Foreskin fibroblast (primary cell): ENCODE measurements at places on chromosomes 5 and 9.
A peak's percentile ranks its signal among the peaks of the same experiment; 100 is the strongest.

GRCh38 chr9:93669116-93669957, 93.0 kb downstream of the PHF2 start:
- DNase-seq = no peak

- DNase-seq = peak; percentile 28
Measured at GRCh38 chr9:108813951-108814601, 41.7 kb downstream of the ACTL7B start.

- DNase-seq = no peak
Measured at GRCh38 chr9:127904561-127905003, 5.2 kb upstream of the ST6GALNAC6 start.

GRCh38 chr9:120625222-120625621, 45.3 kb upstream of the CDK5RAP2 start:
- DNase-seq = no peak

GRCh38 chr9:98333703-98334582, 78.5 kb upstream of the TBC1D2 start:
- peak; percentile 82 for DNase-seq

DNA sequence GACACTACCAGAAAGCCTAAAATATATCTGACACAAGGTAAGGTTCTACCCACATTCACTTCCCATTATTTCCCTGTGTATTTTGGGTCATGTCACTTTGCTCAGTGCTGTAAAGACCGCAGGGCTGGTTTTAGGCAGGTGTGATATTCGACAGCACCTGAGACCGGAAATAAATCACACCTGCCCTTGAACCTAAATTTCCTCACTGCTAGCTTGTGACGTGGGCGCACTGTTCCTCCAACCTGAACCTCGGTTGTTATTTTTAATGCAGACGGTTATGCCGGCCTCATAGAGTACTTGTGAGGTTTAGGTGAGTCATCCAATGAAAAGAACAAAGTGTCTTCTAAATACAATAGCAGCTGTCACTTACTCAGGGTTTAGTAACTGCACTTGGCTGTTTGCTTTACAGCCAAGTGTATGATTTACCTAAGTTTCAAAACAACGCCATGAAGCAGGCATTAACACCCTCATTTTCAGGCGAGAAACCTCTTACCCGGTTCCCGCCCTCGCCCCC, 20.7 kb upstream of the ZNF782 start:
- peak; percentile 46 for DNase-seq

- DNase-seq = peak; percentile 67
Measured at GRCh38 chr9:91714020-91714806, 235.8 kb downstream of the ROR2 start.

- DNase-seq = peak; percentile 39
Measured at GRCh38 chr5:73780302-73781080, 154.5 kb downstream of the ARHGEF28 start.

- DNase-seq = no peak
Measured at GRCh38 chr9:105194234-105194633, 50.2 kb upstream of the SLC44A1 start.

GRCh38 chr5:75046366-75047142, 5.8 kb downstream of the GCNT4 start:
- no peak for DNase-seq

DNA sequence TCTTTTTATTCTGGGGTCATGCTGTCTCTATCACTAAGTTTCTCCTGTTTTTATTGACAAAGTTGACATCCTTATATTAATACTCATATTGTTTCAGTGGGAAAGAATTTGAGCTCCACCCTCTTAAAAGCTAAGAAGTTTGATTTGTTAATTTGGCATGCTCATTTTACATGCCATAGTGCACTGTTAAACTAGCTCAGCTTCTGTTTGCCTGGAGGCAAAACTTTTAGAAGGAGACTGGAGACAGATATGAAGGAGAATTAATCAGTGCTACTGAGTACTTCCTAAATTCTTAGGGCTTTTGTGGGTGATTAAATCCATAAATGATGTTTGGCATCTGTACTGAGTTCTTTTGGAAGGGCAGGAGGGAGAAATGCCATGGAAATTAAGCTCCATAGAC, 138.9 kb downstream of the NTRK2 start:
- DNase-seq = no peak

DNA sequence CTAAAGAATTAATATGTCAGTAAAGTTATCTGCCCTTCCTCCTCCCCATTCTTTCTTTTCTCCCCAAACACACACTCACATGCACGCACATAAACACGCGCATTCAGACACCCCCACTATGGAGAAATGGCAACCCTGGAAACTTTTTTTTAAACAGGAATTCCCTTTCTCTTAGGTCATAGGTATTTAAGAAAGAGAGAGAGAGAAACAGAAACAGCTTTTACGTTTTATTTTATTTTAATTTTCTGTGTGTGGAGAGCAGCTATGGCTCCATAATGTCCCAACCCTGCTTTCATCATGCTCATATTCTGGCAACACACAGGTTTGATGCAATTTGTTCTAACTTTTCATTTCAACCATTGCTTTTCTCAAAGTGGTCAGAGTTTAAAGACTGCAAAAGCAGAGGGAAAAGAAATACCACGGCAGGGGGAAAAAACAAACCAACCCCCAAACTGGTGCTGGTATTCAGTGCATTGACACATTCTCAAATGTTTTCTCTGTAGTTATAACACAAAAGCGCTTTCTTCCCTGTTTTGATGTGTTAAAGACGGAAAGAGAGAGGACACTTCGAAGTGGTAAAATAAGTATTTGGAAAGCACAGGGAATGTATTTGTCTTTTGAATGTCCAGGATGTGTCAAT, 126.0 kb upstream of the TMEM161B start:
- DNase-seq = no peak

DNA sequence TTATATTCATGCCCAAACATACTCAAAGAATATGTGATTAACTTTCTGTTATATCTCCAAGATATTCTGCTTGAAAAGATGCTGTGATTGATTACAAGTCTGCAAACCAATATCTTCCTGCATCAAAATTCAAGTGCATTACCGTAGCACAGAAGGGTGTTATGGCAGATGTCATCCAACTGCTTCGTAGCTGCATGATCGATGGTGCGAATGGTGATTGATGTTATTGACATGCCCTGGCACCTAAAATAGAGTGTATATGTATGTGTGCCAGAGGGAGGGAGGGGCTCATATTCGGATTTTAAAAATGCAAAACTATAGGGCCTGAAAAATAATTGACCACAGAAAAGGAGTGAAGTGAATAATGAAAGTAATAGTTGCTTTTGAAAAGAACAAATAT, 882.1 kb upstream of the NUDT12 start:
- no peak for DNase-seq

- no peak for DNase-seq
Measured at GRCh38 chr5:135596788-135597187, 18.0 kb upstream of the CXCL14 start.

DNA sequence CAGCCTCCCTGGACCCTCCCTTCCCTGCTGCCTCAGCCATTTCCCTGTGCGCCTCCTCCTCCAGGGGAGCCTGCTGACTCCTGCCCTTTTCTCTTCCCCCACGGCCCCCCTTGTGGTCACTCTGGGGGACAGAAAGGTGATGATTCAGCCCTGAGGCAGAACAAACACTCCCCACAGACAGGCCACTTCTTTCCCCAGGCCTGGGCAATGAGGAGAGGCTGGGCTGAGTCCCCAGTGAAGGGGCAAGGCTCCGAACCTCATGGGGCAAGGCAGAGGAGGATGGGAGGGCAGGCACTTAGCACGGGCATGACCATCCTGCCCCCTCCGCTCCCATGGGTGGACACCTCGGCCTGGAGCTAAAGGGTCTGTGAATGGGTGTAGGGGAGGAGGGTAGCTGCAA, 21.0 kb downstream of the CSF1R start:
- peak; percentile 71 for DNase-seq

GRCh38 chr9:116541402-116541801, 145.7 kb upstream of the TRIM32 start:
- no peak for DNase-seq

DNA sequence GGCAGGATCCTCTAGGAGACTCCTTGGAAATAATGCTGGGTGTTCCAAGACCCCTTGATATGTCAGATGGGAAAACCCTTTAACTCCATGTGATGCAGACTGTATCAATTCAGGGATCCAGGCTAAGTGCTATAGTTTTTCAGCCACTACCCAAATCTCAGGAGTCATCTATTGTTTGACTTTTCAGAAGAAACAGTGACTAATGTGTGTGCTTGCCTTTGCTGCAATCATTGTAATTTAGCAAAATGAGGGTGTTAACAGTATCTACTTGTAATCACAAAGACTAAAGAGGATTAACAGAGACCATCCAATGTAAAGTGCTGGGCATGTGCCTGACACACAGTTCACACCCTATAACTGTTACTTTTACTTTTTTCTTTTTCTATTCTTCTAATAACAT, 309.6 kb upstream of the RFX3 start:
- no peak for DNase-seq

- no peak for DNase-seq
Measured at GRCh38 chr5:122137702-122138101, 8.4 kb downstream of the ZNF474 start.

DNA sequence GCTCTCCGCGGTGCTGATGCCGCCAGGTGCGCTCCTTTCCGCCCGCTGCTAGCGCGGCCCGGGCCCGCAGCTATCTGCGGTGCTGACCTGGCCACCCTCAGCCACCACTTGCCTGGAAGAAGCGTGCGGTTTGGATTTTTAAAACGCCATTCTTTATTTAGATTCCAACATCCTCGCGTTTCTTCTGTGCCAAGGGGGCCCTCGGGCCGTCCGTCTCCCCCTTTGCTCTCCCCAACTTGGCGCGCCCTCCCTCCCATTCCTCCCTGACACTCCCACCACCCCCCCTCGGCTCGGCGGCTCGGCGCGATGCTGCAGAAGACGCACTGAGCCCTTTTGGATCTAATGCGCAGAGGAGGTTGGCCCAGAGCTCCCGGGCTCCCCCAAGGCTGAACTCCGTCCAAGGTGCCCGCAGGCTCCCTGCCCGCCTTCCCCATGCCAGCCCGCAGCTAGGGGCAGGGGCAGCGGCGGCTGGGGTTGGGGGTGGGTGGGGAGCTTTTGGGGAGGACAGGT, at the start of gene BARHL1:
Gene BARHL1 (plus strand): TSS at position 331 of the 510 bp plus-strand sequence. CDS start 192 bp downstream, outside the sequence.
- no peak for DNase-seq

GRCh38 chr5:6737043-6737941, 24.1 kb downstream of the TENT4A start:
- no peak for DNase-seq

- no peak for DNase-seq
Measured at GRCh38 chr5:168165221-168165914, 126.1 kb upstream of the WWC1 start.

- DNase-seq = no peak
Measured at GRCh38 chr5:149039506-149039905, 23.4 kb downstream of the SH3TC2 start.

DNA sequence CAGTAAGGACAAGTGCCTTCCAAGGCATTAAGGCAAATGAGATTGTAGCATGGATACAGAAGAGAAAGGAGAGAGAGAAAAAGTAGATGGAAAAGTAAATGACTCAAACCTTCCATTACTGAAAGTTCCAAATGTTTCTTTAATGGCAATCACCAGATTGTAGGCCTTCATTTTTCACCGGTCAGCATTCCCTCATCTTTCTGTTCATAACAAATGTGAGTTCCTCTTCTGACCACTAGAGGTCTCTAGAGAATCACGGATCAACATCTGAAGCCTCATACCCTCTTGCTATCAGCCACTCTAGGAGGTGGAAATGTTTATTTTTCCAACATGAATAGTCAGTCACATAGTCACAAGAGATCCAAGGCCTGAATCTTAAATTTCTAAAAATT, 73.6 kb upstream of the RPS23 start:
- DNase-seq = peak; percentile 87

DNA sequence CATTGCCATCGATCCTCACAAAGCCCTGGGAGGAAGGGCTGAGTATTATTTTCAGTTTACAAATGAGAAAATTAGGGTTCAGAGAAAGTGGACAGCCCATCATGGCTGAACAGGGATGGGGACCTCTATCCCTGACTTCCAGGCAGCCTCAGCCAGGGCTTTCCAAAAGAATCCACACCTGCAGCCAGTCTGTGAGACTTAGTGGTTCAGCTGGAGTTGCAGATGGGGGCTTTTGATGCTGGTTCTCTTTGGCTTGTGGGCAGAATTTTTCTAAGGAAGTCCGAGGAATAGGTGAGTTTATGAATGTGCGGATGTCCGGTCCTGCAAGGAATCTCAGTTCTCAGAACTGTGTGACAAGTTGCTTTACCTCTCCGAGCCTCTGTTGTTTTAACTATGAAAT, 138.1 kb downstream of the RGS3 start:
- DNase-seq = no peak

GRCh38 chr5:80060966-80061365, 25.8 kb downstream of the THBS4 start:
- DNase-seq = peak; percentile 38

DNA sequence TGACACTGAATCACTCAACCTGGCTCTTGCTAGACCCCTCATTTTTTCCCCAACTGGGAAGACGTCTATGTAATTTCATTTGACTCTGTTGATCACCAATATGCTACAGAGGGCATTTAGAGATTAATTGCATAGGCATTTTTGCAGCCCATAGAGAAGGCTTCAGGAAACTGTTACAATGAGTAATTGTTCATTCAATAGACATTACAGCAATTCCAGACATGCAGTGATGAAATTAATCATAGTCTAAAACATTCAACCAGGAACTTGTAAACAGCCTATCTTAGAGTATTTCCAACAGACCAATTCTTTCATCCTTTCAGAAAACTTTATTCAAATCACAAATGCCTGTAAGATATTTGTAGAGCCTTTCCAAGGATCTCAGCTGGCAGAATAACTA, 122.3 kb downstream of the MARCHF11 start:
- DNase-seq = peak; percentile 8

DNA sequence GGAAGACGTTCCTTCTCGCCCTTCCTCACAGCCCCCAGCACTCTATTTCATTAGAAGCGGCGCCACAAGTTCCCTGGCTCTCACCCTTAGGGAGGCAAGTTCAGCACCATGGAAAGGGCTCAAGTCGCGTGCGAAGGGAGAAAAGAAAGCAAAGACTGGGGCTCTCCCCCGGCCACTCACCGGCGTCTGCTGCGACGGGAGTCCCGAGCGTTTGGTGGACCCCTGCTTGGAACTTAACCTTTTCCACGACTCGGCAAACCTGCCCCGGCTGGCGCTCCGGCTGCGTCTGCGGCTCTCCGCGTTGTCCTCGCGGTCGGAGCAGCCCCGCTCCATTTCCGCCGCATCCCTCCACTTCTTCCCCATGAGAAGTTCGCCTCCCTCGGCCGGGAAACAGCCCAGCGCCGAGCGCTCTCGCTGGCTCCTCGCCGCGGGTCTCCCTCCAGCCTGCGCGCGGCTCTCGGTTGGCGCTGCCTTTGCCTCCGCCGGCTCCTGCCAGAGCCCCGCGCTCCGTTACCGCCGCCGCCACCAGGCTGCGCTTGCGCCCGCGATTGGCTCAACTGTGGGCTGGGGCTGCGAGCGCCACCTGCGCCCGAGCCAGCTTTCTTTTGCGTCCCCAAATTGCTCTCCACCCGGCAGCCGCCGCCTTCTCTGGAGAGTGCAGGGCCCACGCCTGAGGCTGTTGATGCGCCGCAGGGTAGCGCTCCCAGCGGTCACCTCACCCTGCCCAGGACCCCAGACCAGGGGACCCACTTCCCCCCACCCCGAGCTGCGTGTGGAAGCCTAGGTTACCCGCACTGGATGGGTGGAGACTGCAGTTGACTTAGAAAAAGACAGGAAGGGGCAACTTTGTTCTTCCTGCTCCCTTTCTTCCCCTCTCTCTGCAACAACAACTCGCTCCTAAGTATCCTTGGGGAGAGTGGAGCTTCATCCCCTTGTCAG, 321.6 kb downstream of the CEMIP2 start:
- DNase-seq = peak; percentile 60
